ENCODE measurements at places on chromosomes 11 and 22. TPM values are rescaled to one million over a fixed set of nuclear protein-coding genes. Genes with fewer than 3 reads are reported as not detected.

Gene ZW10
- total RNA-seq = 7.7 TPM

Gene ARHGAP42
- total RNA-seq = not detected

DNA sequence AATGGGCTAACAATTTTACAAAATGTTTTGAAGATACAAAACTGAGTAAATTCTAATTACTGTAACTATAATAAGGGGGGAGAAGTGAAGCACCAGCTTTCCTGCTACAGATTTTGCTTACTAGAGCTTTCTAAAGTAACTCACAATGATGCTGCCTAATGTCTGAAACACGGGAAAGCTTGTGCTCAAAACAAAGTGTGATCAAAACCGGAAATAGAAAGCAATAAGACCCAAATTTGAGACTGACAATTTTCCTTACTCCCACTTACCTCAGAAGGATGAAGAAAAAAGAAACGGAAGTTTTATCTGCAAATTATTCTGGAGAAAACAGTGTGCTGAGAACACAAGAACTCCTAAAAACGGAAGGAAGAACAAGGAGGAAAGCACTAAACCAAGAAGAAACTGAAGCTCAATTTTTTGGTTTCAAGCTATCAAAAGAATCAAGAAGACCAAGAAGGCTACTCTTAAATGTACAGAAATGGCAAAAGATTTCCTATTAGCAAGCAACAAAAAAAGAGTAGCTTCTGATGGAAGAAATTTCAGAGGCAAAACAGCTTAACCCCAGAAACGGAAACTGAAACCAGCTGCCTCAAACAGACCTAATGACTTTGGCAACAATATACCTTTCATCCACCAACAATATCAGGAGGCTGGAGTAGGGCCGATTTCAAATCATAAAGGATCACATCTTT, 33.4 kb downstream of the AMBRA1 start:
- peak; percentile 39 for DNase-seq
- H3K4me3 ChIP-seq = peak overlapping the region; percentile 94
- H3K36me3 ChIP-seq = no peaks in the 10 kb centered on the region
- H3K4me1 ChIP-seq = peaks cover 40% of the 10 kb centered on the region
- peak overlapping the region; percentile 84 for H3K27ac ChIP-seq

DNA sequence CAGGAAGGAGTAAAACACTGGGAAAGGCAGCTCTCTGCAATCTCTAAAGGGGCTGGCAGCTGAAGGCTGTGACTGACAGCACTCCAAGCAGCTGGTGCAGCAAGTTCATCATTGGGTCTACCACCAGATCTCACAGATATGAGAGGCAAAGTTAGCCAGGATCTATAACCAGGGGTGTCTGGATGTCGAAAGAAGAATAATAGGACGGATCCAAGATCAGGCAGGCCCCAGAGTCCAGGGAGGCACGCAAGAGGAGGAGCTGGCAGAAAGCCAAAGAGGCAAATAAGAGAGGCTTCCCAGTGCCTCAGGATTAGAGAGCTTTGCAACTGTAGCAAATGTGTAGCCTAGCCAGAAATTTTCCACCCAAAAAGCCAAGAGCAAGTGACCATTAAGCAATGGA, 77.1 kb downstream of the RBMXL2 start:
- H3K27ac ChIP-seq = no peak overlapping the region
- H3K27me3 ChIP-seq = no peaks in the 10 kb centered on the region
- DNase-seq = no peak
- H3K4me1 ChIP-seq = no peaks in the 10 kb centered on the region

GRCh38 chr11:117786135-117786870, 10.7 kb downstream of the DSCAML1 start:
- peaks cover 8% of the 10 kb centered on the region for H3K27me3 ChIP-seq
- H3K4me3 ChIP-seq = no peak overlapping the region
- no peaks in the 10 kb centered on the region for H3K36me3 ChIP-seq
- no peaks in the 10 kb centered on the region for H3K4me1 ChIP-seq

- no peaks in the 10 kb centered on the region for H3K27me3 ChIP-seq
- H3K4me3 ChIP-seq = no peak overlapping the region
- H3K27ac ChIP-seq = no peak overlapping the region
- H3K36me3 ChIP-seq = no peaks in the 10 kb centered on the region
- DNase-seq = no peak
These were observed 652.0 kb upstream of the CCDC90B start for GRCh38 chr11:83938148-83938547.

- no peaks in the 10 kb centered on the region for H3K36me3 ChIP-seq
- no peak overlapping the region for H3K4me3 ChIP-seq
- no peak overlapping the region for H3K27ac ChIP-seq
- no peak for DNase-seq
- H3K27me3 ChIP-seq = no peaks in the 10 kb centered on the region
- H3K4me1 ChIP-seq = peaks cover 4% of the 10 kb centered on the region
These were observed 812.6 kb downstream of the OPCML start for GRCh38 chr11:132719684-132720083.

GRCh38 chr22:40193429-40194421, 16.0 kb downstream of the TNRC6B start:
- H3K36me3 ChIP-seq = peaks cover 2% of the 10 kb centered on the region
- no peak overlapping the region for H3K4me3 ChIP-seq
- no peaks in the 10 kb centered on the region for H3K27me3 ChIP-seq
- no peak for DNase-seq
- peaks cover 39% of the 10 kb centered on the region for H3K4me1 ChIP-seq

Data from CD4-positive, CD25-positive, alpha-beta regulatory T cell (primary cell).